HCT116 (cell line): ENCODE measurements at places on chromosomes 7 and 10. TPM values are rescaled to one million over a fixed set of nuclear protein-coding genes. Genes with fewer than 3 reads are reported as not detected.

The AGFG2 gene
- total RNA-seq = 14.0 TPM

The UNC5B gene
- total RNA-seq = 22.0 TPM

GRCh38 chr10:104548090-104548489, 93.0 kb upstream of the SORCS3 start:
- DNase-seq = no peak

GRCh38 chr10:69438536-69439349, 12.5 kb upstream of the TSPAN15 start:
- peak; percentile 42 for DNase-seq

DNA sequence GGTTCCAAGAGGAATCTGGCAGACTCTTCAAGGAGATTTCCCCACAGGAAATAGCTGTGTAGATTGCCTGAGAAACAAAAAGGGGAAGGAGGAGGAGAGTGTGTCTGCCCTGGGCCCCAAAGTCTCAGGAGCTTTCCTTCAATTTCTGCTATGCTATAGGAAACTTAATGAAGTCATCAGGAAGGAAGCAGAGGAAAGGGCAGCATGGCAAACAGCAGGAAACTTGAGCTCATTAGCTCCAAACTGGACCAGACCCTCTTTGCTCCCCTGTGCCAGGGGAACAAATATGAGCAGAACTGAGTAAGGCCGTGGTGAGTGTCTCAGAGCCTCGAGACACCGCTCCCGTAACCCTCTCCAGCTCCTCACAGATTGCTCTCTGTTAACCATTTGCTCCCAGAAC, 4.8 kb upstream of the KCNIP2 start:
- no peak for DNase-seq
